ENCODE measurements at places on chromosomes 5 and 9.

- DNase-seq: no peak
Observed at GRCh38 chr9:14902561-14902960, 7.7 kb downstream of the FREM1 start.

DNA sequence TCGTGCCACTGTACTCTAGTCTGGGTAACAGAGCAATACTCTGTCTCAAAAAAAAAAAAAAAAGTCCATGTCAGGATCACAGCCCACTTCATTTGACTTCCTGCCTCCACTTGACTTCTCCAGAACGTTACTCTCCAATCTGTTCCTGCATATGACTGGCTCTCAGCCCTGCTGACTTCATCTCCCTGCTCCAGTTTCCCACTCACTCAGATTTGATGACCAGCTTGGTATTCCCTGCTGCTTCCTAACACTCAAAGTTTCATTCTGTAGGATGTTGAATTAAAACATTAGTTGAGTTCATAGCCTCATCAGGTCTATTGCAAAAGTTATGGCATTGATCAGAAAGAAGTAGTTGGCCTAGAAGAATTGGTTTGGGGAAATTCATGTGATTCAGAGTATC is 52.3 kb downstream of the UGCG start:
- DNase-seq: no peak

DNA sequence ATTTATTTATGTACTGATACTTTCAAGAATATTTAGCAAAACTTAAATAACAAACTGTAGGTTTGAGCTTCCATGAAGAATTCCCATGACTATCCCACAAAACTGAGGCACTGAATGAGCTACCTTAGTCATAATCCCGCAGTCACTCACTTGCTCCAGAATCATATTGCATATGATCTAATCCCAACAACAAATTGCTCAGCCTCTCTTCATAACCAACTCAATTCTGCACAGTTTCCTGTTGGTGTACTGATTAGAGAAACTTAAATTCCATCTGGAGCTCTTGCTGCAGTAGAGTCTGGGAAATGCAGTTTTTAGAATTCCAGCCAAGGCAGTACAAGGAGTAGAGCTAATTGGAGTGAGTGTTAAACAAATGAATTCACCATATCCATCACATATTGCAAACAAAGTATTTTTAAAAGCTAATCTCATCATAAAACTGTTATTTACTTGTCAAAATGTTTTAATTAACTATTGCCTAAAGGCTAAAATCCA is 35.7 kb upstream of the CDH18 start:
- DNase-seq: no peak

DNA sequence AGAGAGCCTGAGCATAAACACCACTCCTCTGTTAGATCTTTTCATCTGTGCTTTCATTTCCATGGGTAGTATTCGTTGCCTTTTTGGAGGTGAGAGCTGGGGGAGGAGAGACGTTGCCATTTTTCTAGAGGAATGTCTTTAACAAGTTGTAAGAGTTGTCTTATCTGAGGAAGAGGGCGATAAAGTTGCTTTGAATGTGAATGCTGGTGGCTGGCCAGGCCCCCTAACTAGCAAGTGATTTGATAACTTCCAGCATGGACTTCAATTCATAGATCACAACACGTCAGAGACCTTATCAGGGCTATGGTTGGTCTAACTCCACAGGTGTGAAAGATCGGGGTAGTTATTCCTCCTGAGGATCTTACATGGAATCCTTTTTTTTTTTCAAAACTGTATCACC is 30.0 kb upstream of the AOPEP start:
- no peak for DNase-seq

DNA sequence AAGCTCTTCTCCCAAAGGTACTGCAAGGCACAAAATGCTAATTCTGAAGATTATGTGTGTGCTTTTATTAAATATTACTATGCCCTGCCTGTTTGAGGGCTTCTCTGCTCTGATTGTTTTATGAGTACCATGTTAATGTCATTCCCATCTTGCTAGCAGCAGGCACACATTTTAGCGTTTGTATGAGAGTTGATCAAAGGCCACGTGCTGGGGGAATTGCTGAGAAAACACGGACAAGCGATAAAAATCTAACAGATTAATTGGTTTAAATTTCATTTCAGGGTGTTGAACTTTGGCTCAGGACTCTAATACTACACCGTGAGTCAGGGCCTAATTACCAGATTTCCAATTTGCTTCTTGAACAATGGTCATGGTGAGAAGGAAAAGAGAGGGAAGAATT is 298.4 kb downstream of the EBF1 start:
- DNase-seq: no peak

- DNase-seq: no peak
Observed at GRCh38 chr9:28267351-28267750, 694.1 kb upstream of the C9orf72 start.

DNA sequence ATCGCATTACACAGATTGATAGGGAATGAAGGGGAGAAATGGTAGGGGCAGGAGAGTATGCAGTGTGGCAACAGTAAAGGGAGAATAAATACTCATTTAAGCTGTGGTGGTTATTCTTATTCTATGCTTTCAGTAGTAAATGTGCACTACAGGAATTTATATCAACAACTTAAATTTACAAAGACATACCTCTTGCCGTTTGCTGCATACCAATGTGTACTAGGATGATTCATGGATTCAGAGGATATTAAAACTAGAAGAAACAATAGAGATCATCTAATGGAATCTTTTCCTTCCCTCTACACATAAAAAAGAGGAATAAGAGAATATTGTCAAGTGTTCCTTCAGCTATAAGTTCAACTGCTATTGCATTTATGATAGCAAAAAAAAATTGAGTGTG is 103.3 kb upstream of the RASA1 start:
- no peak for DNase-seq

DNA sequence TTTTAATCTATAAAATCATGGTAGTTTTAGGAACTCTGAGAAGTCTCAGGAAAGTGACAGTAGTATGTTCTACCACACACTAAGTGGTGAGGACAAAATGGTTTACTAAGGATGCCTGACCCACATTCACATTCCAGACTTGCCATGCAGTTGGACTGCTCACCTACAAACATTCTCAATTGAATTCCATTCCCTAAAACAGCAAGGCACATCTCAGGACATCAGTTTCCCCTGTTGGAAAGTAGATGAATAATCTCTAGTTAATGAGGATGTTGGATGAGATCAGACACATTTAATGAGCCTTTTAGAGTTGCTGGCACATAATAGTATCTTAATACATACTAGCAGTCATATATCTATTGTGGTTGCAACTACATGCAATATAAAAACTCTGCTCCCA is 76.6 kb downstream of the ZNF618 start:
- DNase-seq: no peak

- DNase-seq: no peak
Observed at GRCh38 chr9:32741706-32742105, 41.6 kb upstream of the TMEM215 start.

DNA sequence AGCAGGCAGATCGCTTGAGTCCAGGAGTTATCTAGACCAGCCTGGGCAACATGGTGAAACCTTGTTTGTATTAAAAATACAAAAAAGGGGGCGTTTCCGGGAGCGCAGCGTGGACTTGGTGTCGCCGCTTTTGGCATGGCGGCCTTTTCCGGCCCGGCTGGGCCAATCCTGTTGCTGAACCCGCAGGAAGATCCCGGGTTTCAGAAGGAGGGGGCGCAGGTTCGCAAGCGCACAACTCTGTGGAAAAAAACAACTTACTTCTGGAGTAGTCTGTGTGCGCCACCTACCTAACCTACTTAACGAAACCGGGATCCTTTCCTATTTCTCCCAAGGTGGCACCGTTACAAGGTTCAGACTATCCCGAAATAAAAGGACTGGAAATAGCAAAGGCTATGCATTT is 198.6 kb downstream of the MSX2 start:
- DNase-seq: no peak

GRCh38 chr5:140249536-140249935 is 53.4 kb downstream of the PFDN1 start:
- no peak for DNase-seq

DNA sequence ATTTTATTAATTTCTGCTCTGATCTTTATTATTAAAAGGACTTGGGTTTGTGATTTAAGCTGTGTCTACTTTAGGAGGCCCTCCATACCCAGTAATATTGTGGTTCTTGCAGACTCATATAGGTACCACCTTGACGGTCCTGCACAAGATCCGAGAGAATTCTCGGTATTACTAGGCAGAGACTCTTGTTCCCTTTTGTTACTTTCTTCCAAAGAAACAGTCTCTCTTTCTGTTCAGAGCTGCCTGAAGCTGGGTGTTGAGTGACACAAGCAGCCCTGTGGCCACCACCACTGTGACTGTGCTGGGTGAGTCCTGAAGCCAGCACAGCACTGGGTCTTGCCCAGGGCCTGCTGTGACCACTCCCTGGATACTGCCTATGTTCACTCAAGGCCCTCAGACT is 666.6 kb downstream of the SEMA5A start:
- no peak for DNase-seq

DNA sequence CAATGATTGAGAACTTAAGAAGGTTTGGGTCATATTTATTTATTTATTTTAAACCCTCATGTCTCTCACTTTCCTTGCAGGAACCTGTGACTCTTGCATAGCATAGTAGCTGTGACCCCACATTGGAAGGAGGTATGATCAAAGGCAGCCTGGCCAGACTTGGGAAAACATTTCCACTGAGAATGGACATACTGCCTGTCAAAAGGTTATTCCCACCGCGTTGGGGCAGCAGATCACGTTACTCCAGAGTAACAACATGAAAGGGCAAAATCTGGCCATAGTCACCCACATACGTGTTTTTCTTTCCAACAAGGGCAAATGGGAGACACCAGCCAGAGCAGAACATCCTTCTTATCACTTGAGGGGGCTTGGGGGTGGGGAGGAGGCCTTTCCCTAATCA is 95.7 kb downstream of the ARL15 start:
- no peak for DNase-seq

DNA sequence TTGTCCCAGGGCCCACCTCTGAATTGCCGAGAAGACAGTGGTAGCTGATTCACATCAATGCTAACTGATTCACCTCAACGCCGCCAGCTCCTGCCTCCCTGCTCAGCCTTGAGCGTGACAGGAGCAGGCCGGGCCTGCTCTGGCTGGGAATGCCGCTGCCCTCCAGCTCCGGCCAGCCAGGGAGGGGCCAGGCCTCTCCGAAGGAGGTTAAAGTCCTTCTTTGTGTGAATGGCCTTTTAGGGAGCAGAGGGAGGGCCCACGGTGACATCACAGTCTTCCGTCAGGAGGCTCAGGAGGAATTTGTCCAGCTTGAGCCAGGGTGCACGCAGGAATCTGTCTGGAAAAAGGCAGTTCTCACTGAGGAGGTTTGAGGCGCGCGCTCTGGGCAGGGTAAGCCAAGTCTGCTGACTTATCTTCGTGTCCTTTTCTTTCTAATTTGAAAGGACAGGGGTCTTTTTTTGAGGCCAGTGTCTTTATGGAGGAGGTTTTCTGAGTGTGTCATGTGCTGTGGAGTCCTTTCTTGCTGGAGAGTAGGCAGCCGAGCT is 82.7 kb downstream of the C9orf152 start:
- DNase-seq: no peak

GRCh38 chr5:165227515-165227914 is 1722.1 kb downstream of the MAT2B start:
- no peak for DNase-seq

DNA sequence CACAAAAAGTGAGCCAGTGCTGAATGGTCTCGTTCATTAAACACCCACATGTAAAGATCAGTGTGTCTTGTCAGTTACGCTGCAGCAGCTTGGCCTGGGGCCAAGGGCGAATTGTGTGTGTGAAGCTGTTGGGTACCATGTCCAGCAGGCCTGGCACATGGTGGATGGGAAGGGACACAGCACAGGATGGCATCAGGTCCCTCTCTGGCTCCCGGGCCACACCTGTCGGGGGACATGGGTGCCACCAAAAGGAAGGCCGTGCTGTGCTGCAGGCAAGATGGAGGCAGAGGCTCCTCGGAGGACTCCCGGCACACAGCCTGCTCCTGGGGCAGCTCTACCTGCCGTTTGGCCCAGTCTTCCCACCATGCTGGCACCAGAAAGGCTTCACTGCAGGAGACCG is 32.0 kb downstream of the NKD2 start:
- no peak for DNase-seq

GRCh38 chr9:106994463-106994862 is 131.5 kb downstream of the ZNF462 start:
- DNase-seq: no peak

DNA sequence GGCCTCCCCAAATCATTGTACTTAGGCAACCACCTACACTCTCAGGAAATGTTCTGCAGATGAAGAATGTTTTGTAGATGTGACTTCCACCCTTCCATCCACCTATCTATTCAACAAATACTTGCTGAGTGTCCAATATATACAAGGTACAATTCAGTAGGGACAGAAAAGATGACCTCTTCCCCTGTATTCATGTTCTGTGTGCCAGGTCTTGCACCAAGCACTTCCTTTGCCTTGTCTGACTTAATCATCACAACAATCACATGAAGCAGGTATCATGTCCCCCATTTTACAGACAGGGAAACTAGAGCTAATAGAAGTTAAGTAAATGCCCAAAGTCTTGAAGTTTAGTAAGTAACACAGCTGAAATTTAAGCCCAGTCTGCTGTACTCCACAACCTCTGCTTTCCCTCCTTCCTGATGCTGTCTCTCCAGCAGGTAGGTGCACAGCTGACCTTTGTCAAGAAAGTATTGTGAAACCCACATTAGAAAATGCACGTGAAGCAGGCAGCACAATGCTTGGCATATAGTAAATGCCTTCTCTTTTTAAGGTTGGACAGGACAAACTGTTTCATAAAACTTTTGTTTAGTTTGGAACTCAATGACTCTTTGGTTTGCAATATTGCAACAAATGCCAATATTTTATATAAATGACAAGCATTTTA is 296.5 kb downstream of the DEPDC1B start:
- no peak for DNase-seq

DNA sequence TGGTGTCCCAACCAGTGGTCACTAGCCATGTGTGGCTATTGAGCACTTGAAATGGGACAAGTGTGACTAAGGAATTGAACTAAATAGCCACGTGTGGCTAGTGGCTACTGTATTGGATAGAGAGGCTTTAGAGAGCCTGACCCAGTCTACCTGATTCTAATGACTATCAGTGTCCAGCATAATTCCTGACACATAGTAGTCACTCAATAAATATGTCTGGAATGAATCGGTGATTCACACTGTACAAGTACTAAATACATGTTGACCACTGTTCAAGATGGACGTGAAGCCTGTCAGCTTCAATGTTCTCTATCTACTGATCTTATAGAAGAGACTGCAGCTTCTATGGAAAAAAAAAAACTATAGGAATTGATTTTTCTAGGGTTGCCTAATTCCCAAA is 57.7 kb upstream of the MAST4 start:
- no peak for DNase-seq

DNA sequence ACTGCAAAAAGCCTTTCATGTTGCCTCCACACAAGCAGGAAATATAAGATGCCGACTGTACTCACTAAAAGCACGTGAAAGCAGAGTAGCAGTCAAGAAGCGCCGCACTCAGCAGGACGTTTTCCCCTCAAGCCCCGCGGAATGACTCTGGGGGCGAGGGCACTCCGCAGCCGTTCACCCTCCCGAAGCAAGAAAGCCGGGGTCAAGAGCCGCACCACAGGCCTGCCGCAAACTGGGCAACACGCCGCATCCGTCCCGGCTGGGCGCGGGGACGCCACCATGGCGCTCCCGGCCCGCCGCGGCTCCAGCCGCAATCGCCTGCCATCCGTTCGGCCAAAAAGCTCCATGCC is 364 bp downstream of the RPS6 start:
- no peak for DNase-seq

GRCh38 chr5:163730206-163730756 is 224.9 kb downstream of the MAT2B start:
- no peak for DNase-seq
